Sigmoid colon (tissue), 7 donors: ENCODE measurements at places on chromosomes 4 and X. TPM values are rescaled to one million over a fixed set of nuclear protein-coding genes. Genes with fewer than 3 reads are reported as not detected.

The BTC gene
- 1.8 TPM for polyA plus RNA-seq

The KCTD8 gene
- 0.03 TPM for polyA plus RNA-seq

The FRG2 gene
- polyA plus RNA-seq = not detected

The ACE2 gene
- 4.6 TPM for polyA plus RNA-seq

The SMPX gene
- polyA plus RNA-seq = 0.89 TPM

The TCEAL6 gene
- 0.63 TPM for polyA plus RNA-seq

The CTAG1A gene
- polyA plus RNA-seq = not detected

The CXCL6 gene
- polyA plus RNA-seq = not detected

The SPATA4 gene
- not detected for polyA plus RNA-seq

The SETD7 gene
- polyA plus RNA-seq = 18.6 TPM

The BCAP31 gene
- polyA plus RNA-seq = 61.3 TPM
